ENCODE measurements at places on chromosomes 2 and 18. TPM values are rescaled to one million over a fixed set of nuclear protein-coding genes. Genes with fewer than 3 reads are reported as not detected.
A peak's percentile ranks its signal among the peaks of the same experiment; 100 is the strongest.

LINC00305 gene
- not detected for total RNA-seq

TUBB8B gene
- not detected for total RNA-seq

MOGAT1 gene
- total RNA-seq, result not detected

CNGA3 gene
- not detected for total RNA-seq

DNAH7 gene
- 0.07 TPM for total RNA-seq

DES gene
- total RNA-seq, result not detected

SPATA3 gene
- 0.76 TPM for total RNA-seq

NDC80 gene
- 82.2 TPM for total RNA-seq

SPP2 gene
- not detected for total RNA-seq

DNA sequence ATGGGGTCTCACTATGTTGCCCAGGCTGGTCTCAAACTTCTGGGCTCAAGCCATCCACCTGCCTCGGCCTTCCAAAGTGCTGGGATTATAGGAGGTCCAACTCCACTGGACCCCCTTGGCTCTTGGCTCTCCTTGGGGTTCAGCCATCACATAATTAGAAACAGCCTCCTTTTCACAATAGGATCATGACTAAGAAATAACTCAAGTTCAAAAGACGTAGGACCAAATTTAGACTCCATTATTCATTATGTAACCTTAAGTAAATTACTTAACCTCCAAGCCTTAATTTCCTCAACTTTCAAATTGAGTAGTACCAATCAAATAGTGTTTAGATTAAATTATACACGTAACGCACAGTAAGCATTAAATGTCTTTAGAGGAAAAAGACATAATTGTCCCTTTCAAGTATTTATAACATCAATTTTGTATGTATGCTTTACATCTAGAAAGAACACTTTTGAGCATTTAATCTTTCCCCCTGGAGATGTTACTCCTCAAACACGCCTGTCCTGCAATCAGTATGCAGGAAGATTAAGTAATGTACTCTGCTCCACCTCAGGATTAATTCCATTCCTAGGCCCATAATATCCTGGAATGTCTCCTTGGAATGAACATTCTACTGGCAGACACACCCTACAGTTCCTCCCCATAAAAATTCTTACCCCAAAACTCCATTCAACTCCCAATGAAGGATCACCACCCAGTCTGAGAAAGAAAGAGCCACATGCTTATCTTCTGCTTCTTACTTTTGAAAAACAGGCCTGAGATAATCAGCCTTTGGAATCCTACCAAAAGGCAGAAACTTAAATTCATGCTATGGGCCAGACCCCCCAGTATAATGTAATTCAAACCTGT is 49.1 kb downstream of the COBLL1 start:
- H3K36me3 ChIP-seq, result no peaks in the 10 kb centered on the region
- no peak overlapping the region for H3K27ac ChIP-seq
- H3K4me3 ChIP-seq, result no peak overlapping the region
- DNase-seq, result no peak
- peaks cover 3% of the 10 kb centered on the region for H3K27me3 ChIP-seq

DNA sequence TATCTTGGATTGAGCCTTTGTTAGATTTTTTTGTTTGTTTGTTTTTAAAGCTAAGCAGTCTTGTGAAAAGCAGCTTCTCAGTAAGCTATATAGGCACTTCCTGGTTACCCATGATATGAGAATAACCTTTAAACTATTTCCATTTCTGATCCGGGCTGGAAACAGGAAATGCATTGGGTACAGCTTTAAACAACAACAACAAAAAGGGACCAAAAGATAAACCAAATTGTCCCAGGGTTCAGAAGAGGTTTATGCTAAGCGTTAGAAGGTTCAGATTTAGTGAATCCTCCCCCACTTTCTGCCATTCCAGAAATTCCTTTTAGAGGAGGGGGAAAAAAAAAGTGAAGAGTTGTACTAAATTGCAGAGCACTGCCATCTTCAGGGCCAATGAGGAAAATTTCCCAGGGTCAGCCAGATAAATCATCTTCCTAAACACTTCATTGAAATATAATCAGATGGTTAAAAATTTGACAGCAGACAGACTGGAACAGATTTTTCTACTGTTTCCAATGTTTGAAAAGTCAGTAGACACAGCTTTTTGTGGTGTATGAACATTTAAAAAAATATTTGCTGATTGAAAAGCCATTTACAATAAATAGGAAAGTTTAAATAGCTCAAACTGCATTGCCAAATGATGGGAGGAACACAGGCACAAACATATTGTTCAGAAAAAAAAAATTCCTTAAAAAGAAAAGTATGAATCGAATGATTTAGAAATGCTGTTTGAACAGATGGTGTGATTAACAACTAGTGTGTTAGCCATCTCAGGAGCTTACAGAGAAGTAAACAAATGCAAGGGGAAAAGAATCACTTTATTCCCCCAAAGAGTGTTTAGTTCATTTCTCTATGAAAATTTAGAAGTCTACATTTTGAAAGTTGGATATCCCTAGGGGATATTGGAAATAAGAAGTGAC is 189.9 kb upstream of the TANK start:
- no peak overlapping the region for H3K27ac ChIP-seq
- no peaks in the 10 kb centered on the region for H3K4me1 ChIP-seq
- peak; percentile 21 for DNase-seq

DNA sequence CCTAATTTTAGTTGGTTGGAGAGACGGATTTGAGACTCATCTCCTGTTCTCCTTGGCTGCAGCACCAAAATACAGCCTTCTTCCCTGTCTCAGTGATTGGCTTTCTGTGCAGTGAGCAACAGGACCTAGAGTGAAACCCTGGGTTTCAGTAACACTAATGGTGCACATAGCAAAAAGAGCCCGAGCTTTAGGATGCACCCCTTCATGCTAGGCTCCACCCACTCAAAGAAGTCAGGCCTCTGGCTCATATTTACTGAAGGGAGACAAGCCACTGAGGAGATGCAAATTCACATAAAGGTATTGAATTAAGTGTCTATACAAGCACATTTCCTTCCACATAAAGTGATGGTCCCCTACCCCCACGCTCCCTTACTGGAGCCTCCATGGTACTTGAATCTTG is 131.9 kb upstream of the CHAC2 start:
- no peak for DNase-seq
- H3K27me3 ChIP-seq, result no peaks in the 10 kb centered on the region
- H3K27ac ChIP-seq, result no peak overlapping the region
- H3K36me3 ChIP-seq, result no peaks in the 10 kb centered on the region
- peaks cover 14% of the 10 kb centered on the region for H3K4me1 ChIP-seq
- H3K4me3 ChIP-seq, result no peak overlapping the region

GRCh38 chr2:155372969-155373368 is 674.5 kb downstream of the KCNJ3 start:
- H3K36me3 ChIP-seq, result no peaks in the 10 kb centered on the region
- H3K4me1 ChIP-seq, result no peaks in the 10 kb centered on the region
- no peak overlapping the region for H3K4me3 ChIP-seq
- no peak for DNase-seq
- H3K27me3 ChIP-seq, result no peaks in the 10 kb centered on the region
- H3K27ac ChIP-seq, result no peak overlapping the region

GRCh38 chr18:42305869-42306593 is 351.0 kb downstream of the PIK3C3 start:
- peak; percentile 6 for DNase-seq
- H3K4me3 ChIP-seq, result no peak overlapping the region
- no peaks in the 10 kb centered on the region for H3K36me3 ChIP-seq

GRCh38 chr2:217413193-217413592 is 553.3 kb upstream of the TNP1 start:
- H3K36me3 ChIP-seq, result no peaks in the 10 kb centered on the region
- DNase-seq, result no peak

DNA sequence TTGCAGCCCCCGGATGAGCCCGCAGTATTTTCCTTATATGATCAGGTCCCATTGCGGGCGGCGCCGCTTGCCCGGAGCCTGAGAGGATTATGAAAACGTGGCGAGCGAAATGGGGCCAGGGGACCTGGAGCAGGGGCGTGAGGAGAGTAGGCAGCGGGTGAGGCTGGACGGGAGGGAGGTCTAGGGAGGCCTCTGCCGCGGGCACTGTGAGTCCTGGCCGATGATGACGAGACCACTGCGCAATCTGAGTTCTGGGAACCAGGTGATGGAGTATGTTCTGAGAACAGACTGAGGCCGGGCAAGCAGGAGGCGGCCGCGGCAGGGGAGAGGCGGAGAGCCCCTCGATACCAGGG is 790 bp upstream of the ACAA2 start:
- DNase-seq, result peak; percentile 86
- peaks cover 36% of the 10 kb centered on the region for H3K36me3 ChIP-seq
- H3K27ac ChIP-seq, result peak overlapping the region; percentile 100
- H3K4me1 ChIP-seq, result peaks cover 52% of the 10 kb centered on the region
- no peaks in the 10 kb centered on the region for H3K27me3 ChIP-seq

DNA sequence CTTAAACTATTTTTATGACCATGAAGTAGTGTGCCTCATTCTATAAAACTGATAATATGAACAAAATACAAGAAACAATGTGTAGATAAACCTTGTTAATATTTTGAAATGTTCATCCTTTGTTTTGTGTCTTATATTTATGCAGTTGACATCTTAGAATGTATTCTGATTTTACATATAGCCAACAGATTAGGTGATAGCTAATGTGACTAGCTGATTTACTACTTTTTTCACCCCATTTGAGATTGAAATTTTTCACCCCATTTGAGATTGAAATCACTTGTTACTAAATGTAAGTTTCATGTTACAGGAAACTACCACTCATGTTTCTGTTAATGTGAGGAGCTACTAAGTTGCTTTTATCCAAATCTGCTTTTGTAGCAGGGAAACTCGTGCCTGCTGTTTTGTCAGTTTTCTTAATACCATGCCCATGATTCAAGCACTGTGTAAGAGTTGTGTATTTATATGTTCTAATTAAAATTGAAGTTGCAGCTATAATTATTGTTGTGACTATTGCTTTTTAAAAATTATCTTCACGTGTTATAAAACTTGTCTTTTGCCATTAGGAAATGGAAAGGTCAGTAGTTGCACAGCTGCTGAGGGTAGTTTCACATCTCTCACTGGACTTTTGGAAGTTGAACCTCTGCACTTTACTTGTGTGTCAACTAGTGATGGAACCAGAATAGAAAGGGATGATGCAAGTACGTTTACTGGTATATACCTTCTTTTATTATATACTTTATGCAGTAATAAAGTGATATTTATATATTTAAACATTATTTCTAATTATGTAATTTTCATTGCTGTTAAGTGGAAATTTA is 96.6 kb downstream of the BIRC6 start:
- peaks cover 44% of the 10 kb centered on the region for H3K36me3 ChIP-seq
- peaks cover 9% of the 10 kb centered on the region for H3K4me1 ChIP-seq
- no peaks in the 10 kb centered on the region for H3K27me3 ChIP-seq
- no peak overlapping the region for H3K4me3 ChIP-seq

GRCh38 chr18:56891116-56891515 is 240.0 kb downstream of the WDR7 start:
- peaks cover 2% of the 10 kb centered on the region for H3K36me3 ChIP-seq
- no peak for DNase-seq
- no peak overlapping the region for H3K27ac ChIP-seq
- H3K4me1 ChIP-seq, result no peaks in the 10 kb centered on the region

GRCh38 chr2:224751996-224752698 is 36.0 kb upstream of the CCDC195 start:
- H3K27ac ChIP-seq, result no peak overlapping the region
- no peaks in the 10 kb centered on the region for H3K4me1 ChIP-seq
- no peak overlapping the region for H3K4me3 ChIP-seq
- peaks cover 3% of the 10 kb centered on the region for H3K36me3 ChIP-seq
- no peak for DNase-seq

DNA sequence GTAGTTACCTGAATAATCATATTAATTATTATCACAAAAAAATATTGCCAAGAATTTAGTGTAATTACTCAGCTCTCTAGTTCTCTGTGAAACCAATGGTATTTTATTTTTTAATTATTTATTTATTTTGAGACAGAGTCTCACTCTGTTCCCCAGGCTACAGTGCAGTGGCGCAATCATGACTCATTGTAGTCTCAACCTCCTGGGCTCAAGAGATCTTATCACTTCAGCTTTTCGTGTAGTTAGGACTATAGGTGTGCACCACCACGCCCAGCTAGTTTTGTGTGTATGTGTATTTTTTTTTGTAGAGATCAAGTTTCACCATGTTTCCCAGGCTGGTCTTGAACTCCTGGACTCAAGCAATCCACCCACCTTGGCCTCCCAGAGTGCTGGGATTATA is 440.4 kb upstream of the CDH20 start:
- no peak overlapping the region for H3K4me3 ChIP-seq
- H3K4me1 ChIP-seq, result no peaks in the 10 kb centered on the region
- no peaks in the 10 kb centered on the region for H3K27me3 ChIP-seq

DNA sequence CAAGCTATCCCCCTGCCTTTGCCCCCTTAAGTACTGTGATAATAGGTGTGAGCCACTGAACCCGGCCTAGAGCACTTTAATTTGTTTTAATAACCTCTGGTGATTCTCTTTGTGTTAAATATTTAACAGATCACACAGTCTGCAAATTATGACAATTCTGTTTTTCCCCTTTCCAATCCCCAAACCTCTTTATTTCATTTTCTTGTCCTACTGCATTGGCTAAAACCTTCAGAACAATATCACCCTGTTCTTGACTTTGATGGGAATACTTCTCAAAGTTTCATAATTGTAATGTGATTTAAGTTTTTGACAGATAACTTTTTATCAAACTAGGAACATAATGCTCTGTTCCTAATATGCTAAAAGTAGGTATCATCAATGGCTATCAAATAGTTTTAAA is 44.5 kb downstream of the USP37 start:
- DNase-seq, result no peak
- peaks cover 3% of the 10 kb centered on the region for H3K4me1 ChIP-seq
- H3K27me3 ChIP-seq, result no peaks in the 10 kb centered on the region
- no peak overlapping the region for H3K4me3 ChIP-seq
- peaks cover 60% of the 10 kb centered on the region for H3K36me3 ChIP-seq

- peaks cover 20% of the 10 kb centered on the region for H3K4me1 ChIP-seq
- DNase-seq, result no peak
- H3K27ac ChIP-seq, result no peak overlapping the region
- H3K36me3 ChIP-seq, result peaks cover 22% of the 10 kb centered on the region
- H3K4me3 ChIP-seq, result no peak overlapping the region
Measured at GRCh38 chr18:13521418-13521817, 204.9 kb downstream of the FAM210A start.

DNA sequence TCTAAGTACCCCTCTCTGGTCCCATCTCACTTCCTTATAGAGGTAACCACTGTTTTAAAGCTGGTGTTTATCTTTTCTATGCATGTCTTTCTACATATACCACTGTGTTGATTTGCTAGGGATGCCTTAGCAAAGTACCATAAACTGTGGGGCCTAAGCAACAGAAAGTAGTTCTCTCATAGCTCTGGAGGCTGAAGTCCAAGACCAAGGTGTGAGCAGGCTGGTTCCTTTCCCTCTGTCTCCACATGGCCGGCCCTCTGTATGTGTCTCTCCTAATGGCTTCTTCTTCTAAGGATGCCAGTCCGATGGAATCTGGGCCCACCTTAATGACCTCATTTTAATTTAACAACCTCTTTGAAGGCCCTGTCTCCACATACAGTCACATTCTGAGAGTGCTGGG is 40.8 kb upstream of the ROCK2 start:
- no peak for DNase-seq
- no peaks in the 10 kb centered on the region for H3K4me1 ChIP-seq
- H3K36me3 ChIP-seq, result no peaks in the 10 kb centered on the region
- H3K27me3 ChIP-seq, result no peaks in the 10 kb centered on the region
- no peak overlapping the region for H3K4me3 ChIP-seq
- H3K27ac ChIP-seq, result no peak overlapping the region

GRCh38 chr2:169036736-169037440 is 5.8 kb upstream of the ABCB11 start:
- H3K4me1 ChIP-seq, result peaks cover 17% of the 10 kb centered on the region
- no peaks in the 10 kb centered on the region for H3K27me3 ChIP-seq
- no peak overlapping the region for H3K27ac ChIP-seq
- H3K4me3 ChIP-seq, result no peak overlapping the region
- no peak for DNase-seq
